ENCODE measurements at places on chromosomes 2 and 18. TPM values are rescaled to one million over a fixed set of nuclear protein-coding genes. Genes with fewer than 3 reads are reported as not detected.

TCF7L1 gene
- total RNA-seq, result not detected

DUSP11 gene
- total RNA-seq, result 43.7 TPM

CCDC68 gene
- total RNA-seq, result not detected

MOB4 gene
- total RNA-seq, result 96.9 TPM

TDRD15 gene
- total RNA-seq, result not detected

GPR35 gene
- 0.17 TPM for total RNA-seq

MYOM1 gene
- total RNA-seq, result not detected

SOCS6 gene
- 27.4 TPM for total RNA-seq

SKOR2 gene
- total RNA-seq, result not detected

SLC9A4 gene
- total RNA-seq, result 0.84 TPM

VWC2L gene
- total RNA-seq, result not detected

ASB18 gene
- total RNA-seq, result not detected

OTX1 gene
- 0.41 TPM for total RNA-seq

CD302 gene
- total RNA-seq, result 9.2 TPM

CHN1 gene
- total RNA-seq, result 41.3 TPM
